CD4-positive, CD25-positive, alpha-beta regulatory T cell (primary cell): ENCODE measurements at places on chromosomes 12 and 14. TPM values are rescaled to one million over a fixed set of nuclear protein-coding genes. Genes with fewer than 3 reads are reported as not detected.

KRT73 gene
- not detected for polyA plus RNA-seq

CCDC38 gene
- not detected for polyA plus RNA-seq

SLC5A8 gene
- polyA plus RNA-seq, result not detected

- no peaks in the 10 kb centered on the region for H3K4me1 ChIP-seq
- no peak overlapping the region for H3K4me3 ChIP-seq
- H3K27ac ChIP-seq, result no peak overlapping the region
- DNase-seq, result peak; percentile 42
These were observed 27.7 kb upstream of the TMED10 start for GRCh38 chr14:75204116-75204515.

GRCh38 chr12:111126331-111126730 is 206.0 kb upstream of the MYL2 start:
- peaks cover 2% of the 10 kb centered on the region for H3K27me3 ChIP-seq
- DNase-seq, result no peak
- H3K36me3 ChIP-seq, result no peaks in the 10 kb centered on the region
- H3K27ac ChIP-seq, result no peak overlapping the region
- H3K4me3 ChIP-seq, result no peak overlapping the region

GRCh38 chr14:24058260-24058950 is 6.6 kb downstream of the CARMIL3 start:
- no peak for DNase-seq
- H3K4me3 ChIP-seq, result no peak overlapping the region
- H3K27ac ChIP-seq, result no peak overlapping the region
- H3K27me3 ChIP-seq, result peaks cover under 1% of the 10 kb centered on the region
- H3K36me3 ChIP-seq, result no peaks in the 10 kb centered on the region

DNA sequence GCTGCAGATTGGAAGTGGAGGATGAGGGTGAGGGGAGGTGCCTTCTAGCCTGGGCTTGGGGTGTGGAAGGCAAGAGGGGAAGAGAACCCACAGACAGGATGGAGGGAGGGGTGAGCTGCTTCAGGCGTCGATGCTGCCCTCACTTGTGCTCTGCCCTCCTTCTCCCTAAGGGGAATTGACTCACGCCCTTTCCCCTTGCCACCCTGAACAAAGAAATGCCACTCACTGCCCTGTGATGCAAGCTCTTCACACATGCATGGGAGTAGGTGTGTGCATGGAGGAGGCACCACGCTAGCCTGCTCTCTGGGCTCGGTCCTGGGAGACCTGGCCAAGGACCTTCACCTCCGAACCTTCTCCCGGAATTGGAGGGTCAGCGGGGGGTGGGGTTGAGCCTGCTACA is 35.7 kb upstream of the PRMT8 start:
- no peaks in the 10 kb centered on the region for H3K4me1 ChIP-seq
- no peaks in the 10 kb centered on the region for H3K27me3 ChIP-seq
- H3K27ac ChIP-seq, result no peak overlapping the region
- no peak for DNase-seq
- H3K4me3 ChIP-seq, result no peak overlapping the region
- H3K36me3 ChIP-seq, result no peaks in the 10 kb centered on the region

DNA sequence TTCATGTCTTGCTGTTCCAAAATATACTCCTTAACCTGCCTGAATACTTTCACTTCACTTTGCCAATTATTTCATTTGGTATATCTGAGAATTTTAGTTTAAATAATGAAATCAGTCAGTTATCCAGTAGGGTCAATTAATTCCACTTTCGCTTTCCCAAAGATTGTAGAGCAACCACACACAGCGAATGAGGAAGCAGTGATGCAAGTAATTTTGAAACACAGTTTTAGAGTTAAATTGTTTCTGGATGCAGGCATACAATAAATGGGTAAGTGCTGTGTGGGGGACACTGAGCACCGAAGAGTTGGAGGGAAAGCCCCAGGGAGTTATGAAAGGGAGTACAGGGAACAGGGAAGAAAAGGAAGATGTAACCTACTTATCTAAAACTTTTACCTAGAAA is 62.8 kb downstream of the TSHR start:
- no peaks in the 10 kb centered on the region for H3K4me1 ChIP-seq
- DNase-seq, result no peak

GRCh38 chr12:6912164-6912935 is 2.0 kb upstream of the ENO2 start:
- no peak overlapping the region for H3K27ac ChIP-seq
- H3K4me3 ChIP-seq, result no peak overlapping the region
- no peak for DNase-seq
- no peaks in the 10 kb centered on the region for H3K27me3 ChIP-seq
- peaks cover 28% of the 10 kb centered on the region for H3K4me1 ChIP-seq

GRCh38 chr12:102120564-102120873 is 536 bp downstream of the PARPBP start:
- peaks cover 26% of the 10 kb centered on the region for H3K4me1 ChIP-seq
- no peaks in the 10 kb centered on the region for H3K27me3 ChIP-seq
- H3K4me3 ChIP-seq, result peak overlapping the region; percentile 94
- no peak for DNase-seq

- no peaks in the 10 kb centered on the region for H3K27me3 ChIP-seq
- no peaks in the 10 kb centered on the region for H3K36me3 ChIP-seq
- H3K27ac ChIP-seq, result no peak overlapping the region
- DNase-seq, result no peak
- no peak overlapping the region for H3K4me3 ChIP-seq
These were observed 90.7 kb downstream of the ZFP36L1 start for GRCh38 chr14:68702135-68702534.
